ENCODE measurements at places on chromosomes 11 and 22.
A peak's percentile ranks its signal among the peaks of the same experiment; 100 is the strongest.

DNA sequence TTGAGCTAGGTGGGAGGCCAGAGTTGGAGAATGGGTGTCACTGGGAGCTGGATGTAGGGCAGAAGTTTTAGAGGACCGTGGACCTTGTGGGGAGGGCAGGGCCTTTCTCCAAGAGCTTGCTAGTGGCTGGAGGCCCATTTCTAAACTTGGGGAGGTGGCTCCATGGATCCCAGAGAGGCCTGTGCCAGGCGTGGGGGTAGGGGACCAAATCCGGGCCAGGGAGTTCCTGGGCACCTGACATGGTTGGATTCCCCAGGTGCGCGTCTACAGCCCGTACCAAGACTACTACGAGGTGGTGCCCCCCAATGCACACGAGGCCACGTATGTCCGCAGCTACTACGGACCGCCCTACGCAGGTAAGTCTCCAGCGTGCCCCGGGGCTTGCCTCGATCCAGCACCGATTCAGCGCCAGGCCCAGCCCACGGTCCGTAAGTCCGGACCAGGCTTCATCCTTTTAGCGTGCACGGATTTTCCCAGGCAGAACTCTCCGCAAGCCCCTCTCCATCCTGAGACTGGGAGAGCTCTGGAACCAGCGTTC lies 14.2 kb downstream of the PLEKHB1 start:
- no peak for DNase-seq

DNA sequence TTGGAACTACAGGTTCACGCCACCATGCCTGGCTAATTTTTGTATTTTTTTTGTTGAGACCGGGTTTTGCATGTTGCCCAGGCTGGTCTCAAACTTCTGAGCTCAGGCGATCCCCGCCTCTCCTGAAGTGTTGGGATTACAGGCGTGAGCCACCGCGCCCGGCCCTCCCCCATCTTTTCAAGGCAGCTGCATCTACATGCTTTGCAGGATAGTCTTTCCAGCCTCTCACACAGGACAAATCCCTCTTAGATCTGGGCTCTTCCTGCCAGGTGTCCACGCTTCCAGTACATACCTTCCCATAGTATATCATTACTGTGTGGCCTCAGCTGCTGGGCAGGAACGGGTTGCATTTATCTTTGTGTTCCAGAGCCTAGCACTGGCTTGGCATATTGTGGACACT lies 49.7 kb downstream of the C11orf96 start:
- DNase-seq = no peak

DNA sequence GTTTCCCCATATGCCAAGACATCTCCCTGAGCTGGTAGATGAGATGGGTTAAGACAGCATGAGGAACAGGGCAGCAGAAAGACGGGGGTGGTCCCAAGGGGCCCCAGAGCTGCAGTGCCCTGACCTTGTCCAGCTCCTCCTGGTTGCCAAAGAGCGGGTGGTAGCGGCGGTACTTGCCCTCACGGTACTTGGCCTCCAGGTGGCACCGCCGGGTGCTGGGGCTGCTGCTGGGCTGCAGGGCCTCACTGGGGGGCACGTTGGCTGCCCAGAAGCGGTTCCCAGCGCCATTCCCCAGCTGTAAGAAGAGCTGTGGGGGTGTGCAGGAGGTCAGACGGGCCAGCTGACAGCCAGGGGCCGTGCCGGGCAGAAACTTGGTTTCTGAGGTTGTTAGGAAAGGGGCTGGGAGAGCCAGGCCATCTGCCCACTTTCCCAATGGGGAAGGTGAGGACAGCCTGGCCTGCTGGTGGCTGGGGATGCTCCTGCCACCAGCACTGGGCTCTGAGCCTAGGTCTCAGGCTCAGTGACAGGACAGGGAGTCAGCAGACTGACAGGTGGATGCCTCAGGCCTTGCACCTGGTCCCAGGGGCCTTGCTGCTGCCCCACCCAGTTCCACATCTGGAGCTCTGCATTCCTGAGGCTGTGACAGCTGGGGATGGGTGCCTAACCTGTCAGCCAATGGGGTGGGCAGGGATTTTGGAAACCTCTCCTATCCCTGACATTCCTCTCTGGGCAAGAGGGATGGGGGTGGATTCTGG lies 30.0 kb upstream of the PDE2A start:
- DNase-seq = no peak

GRCh38 chr22:38133331-38133730 lies 22.8 kb upstream of the BAIAP2L2 start:
- DNase-seq = no peak

- DNase-seq = peak; percentile 59
These were observed 139.0 kb upstream of the GUCY1A2 start for GRCh38 chr11:107157146-107157808.

GRCh38 chr11:77510851-77511250 lies 37.0 kb upstream of the PAK1 start:
- no peak for DNase-seq

DNA sequence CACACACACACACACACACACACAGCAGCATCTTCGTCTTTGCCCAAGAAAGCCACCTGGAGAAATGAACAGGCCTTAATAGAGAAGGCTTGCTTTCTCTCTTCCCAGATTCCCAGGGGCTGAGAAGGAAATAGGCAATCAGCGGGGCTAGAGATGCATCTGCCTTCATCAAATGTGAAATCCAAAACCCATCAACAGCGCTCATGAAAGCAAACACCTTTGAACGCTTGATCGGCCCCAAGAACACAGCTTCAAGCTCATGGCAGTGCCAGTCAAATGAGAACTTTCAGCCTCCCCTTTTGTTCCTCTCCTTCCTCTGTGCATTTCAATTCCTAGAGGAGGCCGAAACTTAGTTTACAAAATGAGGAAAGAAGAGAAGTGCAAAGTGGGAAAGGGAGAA lies 122.7 kb downstream of the EFCAB6 start:
- no peak for DNase-seq
